Activated T-cell treated with anti-CD3 and anti-CD28 coated beads, Interleukin-2, amount 50 U/mL, for 72 hours (primary cell): ENCODE measurements at places on chromosomes 11 and 22. TPM values are rescaled to one million over a fixed set of nuclear protein-coding genes. Genes with fewer than 3 reads are reported as not detected.

Gene BIK
- total RNA-seq, result 5.0 TPM

Gene TTC28
- 4.2 TPM for total RNA-seq

Gene VWCE
- total RNA-seq, result 7.7 TPM

Gene MMP11
- total RNA-seq, result 0.46 TPM

Gene CLDN5
- 0.36 TPM for total RNA-seq

DNA sequence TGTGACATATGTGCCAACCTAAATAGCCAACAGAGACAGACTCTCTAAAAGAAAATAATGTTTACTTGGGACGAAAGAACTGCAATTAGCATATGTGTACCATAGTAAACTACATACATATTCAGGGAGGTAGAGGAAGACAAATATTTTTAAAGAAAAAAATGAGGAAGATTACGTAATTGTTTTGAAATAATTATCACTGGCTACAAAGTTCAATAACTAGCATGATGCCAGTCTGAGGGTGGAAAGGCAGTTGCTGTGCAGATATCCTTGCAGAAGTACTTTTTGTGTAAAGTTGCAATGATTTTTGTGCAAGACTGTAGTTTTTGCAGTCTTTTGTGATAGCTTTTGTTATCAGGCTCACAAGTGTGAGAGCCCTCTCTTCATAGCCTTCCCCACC lies 103.3 kb upstream of the ANO5 start:
- DNase-seq, result no peak

DNA sequence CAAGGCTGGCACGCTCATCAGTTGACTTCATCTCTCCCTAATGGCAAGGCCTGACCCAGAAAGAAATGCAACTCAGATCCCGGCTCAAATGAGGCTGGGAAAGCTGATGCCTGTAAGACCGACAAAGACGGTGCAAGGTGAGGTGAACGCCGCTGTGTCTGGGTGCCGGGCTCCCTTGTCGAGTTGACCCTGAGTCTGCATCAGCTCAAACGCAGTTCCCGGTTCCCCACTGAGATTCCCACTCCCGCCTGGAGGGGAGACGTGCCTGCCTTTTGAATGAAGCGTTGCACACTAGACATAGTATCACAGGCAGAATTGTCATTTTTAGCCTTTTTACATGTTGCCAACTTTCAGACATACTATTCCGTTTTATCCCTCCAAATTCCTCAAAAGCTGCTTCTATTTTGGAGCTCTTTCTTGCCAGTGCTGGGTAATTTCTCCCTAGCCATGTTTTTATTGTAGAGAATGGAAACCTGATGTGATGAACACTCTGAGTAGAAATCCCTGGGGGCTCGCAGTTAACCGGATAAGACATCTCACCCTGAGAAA lies 831 bp upstream of the TP53AIP1 start:
- no peak for DNase-seq

- DNase-seq, result no peak
Measured at GRCh38 chr11:47503227-47503626, 49.7 kb downstream of the CELF1 start.

- DNase-seq, result no peak
Measured at GRCh38 chr11:69320326-69320725, 26.4 kb downstream of the MYEOV start.

DNA sequence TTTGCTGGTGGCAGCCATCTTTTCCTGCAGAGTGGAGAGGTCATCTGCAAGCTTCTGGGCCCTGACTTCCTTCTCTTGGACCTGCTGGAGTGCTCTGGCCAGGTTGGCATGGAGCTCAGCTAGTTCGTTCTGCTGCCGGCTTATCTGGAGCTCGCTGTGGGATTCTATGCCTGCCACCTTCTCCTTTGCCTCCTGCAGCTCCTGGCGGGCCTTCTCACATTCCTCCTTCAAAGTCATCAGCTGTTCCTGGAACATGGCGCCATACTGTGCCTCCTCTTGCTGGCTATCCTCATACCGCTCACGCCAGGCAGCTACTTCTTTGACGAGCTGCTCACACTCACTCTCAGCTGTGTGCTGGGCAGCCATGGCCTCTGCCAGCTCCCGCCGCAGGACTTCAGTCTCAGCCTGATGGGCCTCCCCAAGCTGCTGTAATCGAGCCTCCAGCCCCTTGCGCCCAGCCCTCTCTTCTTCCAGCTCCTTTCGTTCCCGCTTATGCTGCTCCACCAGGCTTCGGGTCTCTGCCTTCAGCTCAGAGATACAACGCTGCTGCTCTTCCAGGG lies 16.1 kb downstream of the IL18BP start:
- no peak for DNase-seq

DNA sequence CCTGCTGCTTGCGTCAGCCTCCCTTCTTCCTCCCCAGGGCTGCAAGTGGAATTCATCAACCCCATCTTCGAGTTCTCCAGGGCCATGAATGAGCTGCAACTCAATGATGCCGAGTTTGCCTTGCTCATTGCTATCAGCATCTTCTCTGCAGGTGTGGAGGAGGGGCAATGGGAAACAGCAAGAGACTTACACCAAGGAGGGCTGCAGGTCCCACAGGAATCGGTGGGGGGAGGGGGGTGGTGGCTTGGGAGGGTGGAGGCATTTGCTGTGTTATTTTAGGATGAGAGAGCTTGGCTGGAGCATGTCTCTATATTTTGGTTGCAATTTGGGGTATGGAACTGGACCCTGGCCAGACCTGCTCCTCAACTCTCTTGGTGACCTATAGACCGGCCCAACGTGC lies 2.1 kb upstream of the MADD start:
- DNase-seq, result no peak

- DNase-seq, result peak; percentile 44
Measured at GRCh38 chr22:18103527-18104269, 6.9 kb upstream of the TUBA8 start.
